Tibial artery (tissue), 4 donors: ENCODE measurements at places on chromosomes 12 and 14.

- H3K36me3 ChIP-seq, result no peaks in the 10 kb centered on the region
- no peak for DNase-seq
- peak overlapping the region; percentile 56 for H3K4me3 ChIP-seq
- no peaks in the 10 kb centered on the region for H3K27me3 ChIP-seq
Measured at GRCh38 chr14:50002926-50003212, 110.0 kb downstream of the ARF6 start.

DNA sequence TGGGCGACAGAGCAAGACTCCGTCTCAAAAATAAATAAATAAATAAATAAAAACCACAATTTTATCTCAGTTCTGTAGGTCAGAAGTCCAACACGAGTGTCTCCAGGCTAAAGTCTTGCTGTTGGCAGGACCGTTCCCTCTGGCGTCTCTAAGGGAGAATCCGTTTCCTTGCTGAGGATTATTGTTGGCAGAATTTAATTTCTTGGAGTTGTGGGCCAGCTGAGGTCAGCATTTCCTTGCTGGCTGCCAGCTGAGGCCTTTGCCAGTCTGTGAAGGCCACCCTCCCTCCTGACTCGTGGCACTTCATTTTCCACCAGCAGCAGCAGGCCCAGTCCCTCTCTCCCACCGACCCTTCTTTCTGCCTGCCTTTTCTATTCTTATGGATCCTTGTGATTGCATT lies 17.2 kb downstream of the PSMC1 start:
- no peak overlapping the region for H3K4me3 ChIP-seq
- no peaks in the 10 kb centered on the region for H3K27me3 ChIP-seq
- DNase-seq, result peak; percentile 85
- H3K27ac ChIP-seq, result peak overlapping the region; percentile 56
- H3K4me1 ChIP-seq, result peaks cover 16% of the 10 kb centered on the region

GRCh38 chr12:101707131-101707782 lies 9.8 kb downstream of the CHPT1 start:
- peaks cover 7% of the 10 kb centered on the region for H3K4me1 ChIP-seq
- no peak overlapping the region for H3K27ac ChIP-seq
- no peaks in the 10 kb centered on the region for H3K27me3 ChIP-seq
- DNase-seq, result no peak
- H3K36me3 ChIP-seq, result no peaks in the 10 kb centered on the region

GRCh38 chr12:49838973-49839633 lies 3.8 kb downstream of the BCDIN3D start:
- H3K27me3 ChIP-seq, result no peaks in the 10 kb centered on the region
- H3K4me3 ChIP-seq, result no peak overlapping the region
- H3K27ac ChIP-seq, result no peak overlapping the region
- H3K36me3 ChIP-seq, result no peaks in the 10 kb centered on the region

DNA sequence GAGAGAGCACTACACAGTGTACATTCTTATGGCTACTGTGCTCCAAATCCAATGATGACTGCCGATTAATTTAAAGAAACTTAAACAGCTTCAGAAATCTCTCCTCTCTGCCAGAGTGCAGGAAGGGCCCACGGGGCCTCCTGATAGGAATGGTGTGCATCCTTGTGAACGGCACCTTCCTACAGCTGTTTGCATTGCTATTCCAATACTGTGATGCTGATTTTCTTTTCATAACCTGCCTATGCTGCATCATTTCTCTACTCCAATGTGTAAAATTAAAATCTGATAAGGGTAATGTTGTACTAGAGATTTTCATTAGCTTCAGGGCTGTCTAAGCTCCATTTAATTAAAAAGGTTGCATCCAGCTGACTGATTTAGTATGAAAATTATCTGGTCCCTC lies 159.0 kb downstream of the HELB start:
- no peaks in the 10 kb centered on the region for H3K27me3 ChIP-seq
- H3K4me3 ChIP-seq, result no peak overlapping the region
- no peaks in the 10 kb centered on the region for H3K4me1 ChIP-seq
- no peaks in the 10 kb centered on the region for H3K36me3 ChIP-seq
- DNase-seq, result no peak
- H3K27ac ChIP-seq, result no peak overlapping the region

DNA sequence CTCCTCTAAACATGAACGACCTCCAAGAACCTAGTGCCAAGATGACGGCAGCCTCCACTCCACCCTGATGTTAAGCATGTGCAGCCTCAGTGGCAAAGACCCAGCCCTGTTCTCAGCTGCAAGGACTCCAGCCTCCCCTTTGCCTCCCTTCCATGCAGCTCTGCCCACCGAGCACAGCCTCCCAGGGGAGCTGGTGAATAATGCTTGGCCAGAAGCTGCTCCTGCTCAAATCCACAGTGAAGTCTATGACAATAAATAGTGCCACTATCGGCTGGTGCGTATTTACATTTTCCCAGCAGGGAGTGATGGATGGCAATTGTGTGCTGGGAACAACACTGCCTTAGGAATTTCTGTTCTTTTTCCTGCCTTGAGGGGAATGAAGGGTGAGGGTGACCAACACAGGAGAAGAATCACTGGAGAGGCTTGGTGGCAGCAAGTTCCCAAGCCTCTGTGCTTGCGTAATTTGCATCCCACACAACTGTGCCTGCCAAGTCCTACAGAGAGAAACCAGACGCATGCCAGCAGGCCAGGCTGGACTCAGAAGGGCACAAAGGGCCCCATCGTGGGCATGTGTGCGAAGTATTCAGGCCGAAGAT lies 29.9 kb upstream of the TC2N start:
- peaks cover 59% of the 10 kb centered on the region for H3K4me1 ChIP-seq
- H3K36me3 ChIP-seq, result no peaks in the 10 kb centered on the region
- no peaks in the 10 kb centered on the region for H3K27me3 ChIP-seq
- peak overlapping the region; percentile 64 for H3K27ac ChIP-seq

DNA sequence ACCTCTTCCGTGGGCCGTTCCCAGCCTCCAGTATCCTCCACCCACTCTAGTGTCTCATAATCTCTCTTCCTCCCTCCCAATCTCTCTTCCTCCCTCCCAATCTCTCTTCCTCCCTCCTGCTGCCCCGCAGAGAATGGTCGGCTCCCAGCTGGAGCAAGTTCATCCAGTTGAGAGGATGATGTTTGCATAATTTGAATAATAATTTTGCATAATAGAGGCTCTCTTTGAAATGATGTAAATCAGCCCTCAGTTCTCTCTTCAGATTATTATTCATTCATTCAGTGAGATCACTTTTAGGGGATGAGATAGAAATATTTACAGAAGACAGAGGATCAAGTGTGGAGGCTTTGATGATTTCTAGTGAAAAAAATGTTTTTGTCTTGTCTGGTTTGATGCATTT lies 125.0 kb downstream of the PTPN11 start:
- no peaks in the 10 kb centered on the region for H3K4me1 ChIP-seq
- no peaks in the 10 kb centered on the region for H3K27me3 ChIP-seq
- DNase-seq, result no peak
- H3K27ac ChIP-seq, result no peak overlapping the region
- no peaks in the 10 kb centered on the region for H3K36me3 ChIP-seq

DNA sequence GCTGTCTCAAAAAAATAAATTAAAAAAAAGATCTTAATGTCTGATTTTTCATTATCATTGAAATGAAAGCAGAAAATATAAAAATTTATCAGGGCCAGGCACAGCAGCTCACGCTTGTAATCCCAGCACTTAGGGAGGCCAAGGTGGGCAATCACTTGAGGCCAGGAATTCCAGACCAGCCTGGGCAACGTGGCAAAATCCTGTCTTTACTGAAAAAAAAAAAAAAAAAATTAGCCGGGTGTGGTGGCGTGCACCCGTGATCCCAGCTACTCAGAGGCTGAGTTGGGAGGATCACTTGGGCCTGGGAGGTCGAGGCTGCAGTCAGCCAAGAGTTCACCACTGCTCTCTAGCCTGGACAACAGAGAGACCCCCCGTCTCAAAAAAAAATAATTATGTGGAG lies 37.6 kb upstream of the CLIP1 start:
- no peaks in the 10 kb centered on the region for H3K4me1 ChIP-seq
- H3K4me3 ChIP-seq, result no peak overlapping the region
- no peaks in the 10 kb centered on the region for H3K36me3 ChIP-seq
- H3K27me3 ChIP-seq, result no peaks in the 10 kb centered on the region
- H3K27ac ChIP-seq, result peak overlapping the region; percentile 69

GRCh38 chr12:58029260-58029659 lies 87.9 kb downstream of the ATP23 start:
- H3K4me1 ChIP-seq, result no peaks in the 10 kb centered on the region
- DNase-seq, result no peak
- H3K27me3 ChIP-seq, result no peaks in the 10 kb centered on the region
- H3K36me3 ChIP-seq, result no peaks in the 10 kb centered on the region

DNA sequence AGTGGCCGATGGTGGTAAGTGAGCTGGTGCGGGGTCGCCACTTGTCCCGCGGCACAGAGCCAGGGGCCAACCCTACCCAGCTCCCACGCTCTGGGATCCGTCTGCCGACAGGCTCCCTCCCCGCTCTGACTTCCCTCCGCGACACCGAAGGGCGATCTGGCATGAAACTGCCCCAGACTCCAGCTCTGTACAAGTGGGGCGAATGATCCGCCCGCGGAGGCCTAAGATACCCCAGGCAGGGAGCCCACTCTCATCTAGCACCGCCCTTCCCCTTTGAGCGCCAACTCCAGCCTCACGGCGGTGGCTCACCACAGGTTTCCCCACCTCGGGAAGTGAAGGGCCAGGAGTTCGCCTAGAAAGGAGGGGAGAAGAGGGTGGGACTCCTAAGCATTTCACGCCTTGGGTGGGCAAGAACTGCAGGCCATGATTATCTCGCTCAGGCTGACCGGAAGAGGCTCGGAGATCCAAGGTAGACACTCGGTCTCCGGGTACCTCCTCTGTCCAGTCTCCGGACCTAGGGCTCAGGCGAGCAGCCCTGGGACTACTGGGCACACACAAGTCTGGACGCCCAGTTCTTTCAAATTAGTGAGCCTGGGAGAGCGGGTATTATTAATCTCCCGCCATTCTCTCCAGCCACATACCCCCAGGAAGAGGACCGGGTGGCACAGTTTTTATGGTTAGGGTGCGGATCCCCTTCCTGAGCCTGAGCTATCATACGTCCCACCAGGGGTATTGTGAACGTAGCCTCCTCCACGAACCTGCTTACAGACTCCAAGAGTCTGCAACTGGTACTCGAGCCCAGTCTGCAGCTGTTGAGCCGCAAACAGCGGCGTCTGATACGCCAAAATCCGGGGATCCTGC lies 849 bp downstream of the WNT1 start:
- peak overlapping the region; percentile 23 for H3K4me3 ChIP-seq
- peaks cover 9% of the 10 kb centered on the region for H3K27me3 ChIP-seq
- DNase-seq, result no peak

GRCh38 chr14:24815543-24815942 lies 181.6 kb upstream of the GZMB start:
- H3K27me3 ChIP-seq, result no peaks in the 10 kb centered on the region
- no peak overlapping the region for H3K4me3 ChIP-seq
- DNase-seq, result no peak
- no peaks in the 10 kb centered on the region for H3K4me1 ChIP-seq
- no peaks in the 10 kb centered on the region for H3K36me3 ChIP-seq

DNA sequence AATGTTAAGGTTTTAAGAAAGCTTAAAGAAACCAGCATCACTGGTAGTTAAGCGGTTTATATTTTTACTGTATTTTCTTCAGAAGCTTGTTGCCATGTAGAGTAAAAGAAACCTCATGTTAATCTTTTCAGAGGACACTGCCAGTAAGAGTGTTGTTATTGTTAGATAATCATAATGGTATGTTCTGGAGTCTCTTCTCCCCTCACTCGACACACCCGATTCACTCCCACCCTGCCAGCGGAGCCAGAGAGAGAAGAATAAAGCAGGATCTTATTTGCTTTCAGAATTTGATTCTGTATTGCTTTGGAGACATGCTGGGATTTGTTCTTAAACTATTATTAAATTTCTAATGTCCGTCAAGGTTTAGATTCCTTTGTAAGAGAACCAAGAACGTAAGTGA lies 113.7 kb downstream of the SAMD4A start:
- no peaks in the 10 kb centered on the region for H3K36me3 ChIP-seq
- no peak overlapping the region for H3K4me3 ChIP-seq
- H3K27me3 ChIP-seq, result no peaks in the 10 kb centered on the region

GRCh38 chr12:66636771-66637170 lies 42.1 kb downstream of the GRIP1 start:
- DNase-seq, result peak; percentile 68
- no peaks in the 10 kb centered on the region for H3K4me1 ChIP-seq
- H3K27ac ChIP-seq, result no peak overlapping the region

- no peak overlapping the region for H3K4me3 ChIP-seq
- H3K4me1 ChIP-seq, result no peaks in the 10 kb centered on the region
- H3K36me3 ChIP-seq, result peaks cover 20% of the 10 kb centered on the region
- H3K27ac ChIP-seq, result no peak overlapping the region
- no peaks in the 10 kb centered on the region for H3K27me3 ChIP-seq
Measured at GRCh38 chr14:99468081-99468480, 12.6 kb downstream of the SETD3 start.

GRCh38 chr12:4281173-4281654 lies 7.7 kb downstream of the CCND2 start:
- H3K4me3 ChIP-seq, result no peak overlapping the region
- no peaks in the 10 kb centered on the region for H3K4me1 ChIP-seq
- no peak for DNase-seq

GRCh38 chr12:122819209-122819785 lies 16.0 kb upstream of the HIP1R start:
- H3K27ac ChIP-seq, result no peak overlapping the region
- H3K36me3 ChIP-seq, result no peaks in the 10 kb centered on the region
- no peaks in the 10 kb centered on the region for H3K27me3 ChIP-seq

GRCh38 chr14:51321036-51321435 lies 81.0 kb downstream of the TMX1 start:
- no peaks in the 10 kb centered on the region for H3K36me3 ChIP-seq
- no peaks in the 10 kb centered on the region for H3K27me3 ChIP-seq
- peaks cover 20% of the 10 kb centered on the region for H3K4me1 ChIP-seq
- no peak for DNase-seq

- H3K4me1 ChIP-seq, result peaks cover 42% of the 10 kb centered on the region
- DNase-seq, result peak; percentile 67
- H3K27me3 ChIP-seq, result no peaks in the 10 kb centered on the region
- H3K36me3 ChIP-seq, result no peaks in the 10 kb centered on the region
- no peak overlapping the region for H3K4me3 ChIP-seq
Measured at GRCh38 chr14:68680541-68681051, 112.3 kb downstream of the ZFP36L1 start.

DNA sequence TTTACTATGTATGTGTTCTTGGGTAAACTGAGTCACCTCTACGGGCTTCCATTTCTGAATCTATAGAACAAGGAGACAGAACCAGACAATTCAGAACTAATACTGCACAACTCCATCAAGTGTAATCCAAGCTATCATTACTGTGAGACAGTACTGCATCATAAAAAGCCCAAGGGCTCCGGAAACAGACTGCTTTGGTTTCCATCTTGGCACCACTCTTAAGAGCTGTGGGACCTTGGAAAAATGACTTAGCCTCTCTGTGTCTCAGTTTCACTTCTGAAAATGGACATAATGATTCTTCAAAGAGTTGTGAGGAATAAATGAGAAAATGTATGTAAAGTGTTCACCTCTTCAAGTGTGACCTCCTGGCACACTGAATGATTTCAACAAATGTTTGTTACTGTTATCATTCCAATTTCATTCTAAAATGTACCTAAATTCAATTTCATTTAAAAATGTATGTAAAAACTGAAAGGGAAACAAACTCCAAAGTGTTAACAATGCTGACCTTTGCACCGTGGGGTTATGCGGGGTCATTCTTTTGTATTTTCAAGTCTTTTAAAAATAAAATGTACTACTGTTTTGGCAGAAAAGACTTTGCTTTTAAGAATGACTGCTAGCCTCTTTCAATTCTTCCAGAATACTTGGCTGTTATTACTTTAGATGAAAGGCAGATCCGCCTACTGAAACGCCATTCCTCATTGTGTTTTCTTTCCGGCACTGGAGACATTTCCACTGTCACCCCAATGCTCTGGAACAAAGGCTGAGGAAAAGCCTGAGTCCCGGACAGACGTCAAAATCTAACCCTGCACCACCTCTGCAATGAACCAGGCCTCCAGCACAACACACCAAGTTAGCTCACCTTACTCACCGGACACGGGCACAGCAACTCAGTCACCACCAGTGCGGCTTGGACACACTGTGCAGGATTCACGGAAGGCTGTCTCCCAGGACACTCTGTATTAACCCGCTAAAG lies 62.8 kb downstream of the TMCC3 start:
- no peaks in the 10 kb centered on the region for H3K4me1 ChIP-seq
- DNase-seq, result no peak
- no peaks in the 10 kb centered on the region for H3K36me3 ChIP-seq
- H3K27ac ChIP-seq, result no peak overlapping the region
- no peak overlapping the region for H3K4me3 ChIP-seq
